ENCODE measurements at places on chromosomes 12 and 14.

- no peak for DNase-seq
These were observed 2.2 kb downstream of the BAZ1A start for GRCh38 chr14:34872822-34873588.

GRCh38 chr14:97311411-97311810 is 514.2 kb downstream of the VRK1 start:
- DNase-seq: no peak

DNA sequence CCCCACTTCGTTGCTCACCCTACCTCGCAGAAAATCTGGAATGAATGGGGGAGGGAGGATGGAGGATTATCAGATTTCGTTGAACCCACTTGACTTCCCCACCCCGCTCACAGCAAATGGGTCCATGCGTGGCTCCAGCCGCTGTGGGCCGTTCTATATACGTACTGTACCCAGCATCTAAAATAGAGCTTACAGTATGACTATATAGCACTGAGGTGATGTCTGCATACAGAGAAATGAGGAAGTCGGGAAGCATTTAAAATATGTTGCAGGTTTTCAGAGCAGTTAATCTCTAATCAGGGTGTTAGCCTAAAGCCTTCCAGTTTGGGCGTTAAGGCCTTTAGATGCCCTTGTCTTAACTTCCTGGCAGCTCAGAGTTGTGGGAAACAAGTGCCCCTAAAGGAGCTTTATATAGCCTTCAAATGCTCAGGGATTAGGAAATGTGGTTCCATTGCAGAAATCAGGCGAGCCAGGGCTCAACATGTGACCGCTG is 1.4 kb downstream of the BICDL1 start:
- peak; percentile 28 for DNase-seq

DNA sequence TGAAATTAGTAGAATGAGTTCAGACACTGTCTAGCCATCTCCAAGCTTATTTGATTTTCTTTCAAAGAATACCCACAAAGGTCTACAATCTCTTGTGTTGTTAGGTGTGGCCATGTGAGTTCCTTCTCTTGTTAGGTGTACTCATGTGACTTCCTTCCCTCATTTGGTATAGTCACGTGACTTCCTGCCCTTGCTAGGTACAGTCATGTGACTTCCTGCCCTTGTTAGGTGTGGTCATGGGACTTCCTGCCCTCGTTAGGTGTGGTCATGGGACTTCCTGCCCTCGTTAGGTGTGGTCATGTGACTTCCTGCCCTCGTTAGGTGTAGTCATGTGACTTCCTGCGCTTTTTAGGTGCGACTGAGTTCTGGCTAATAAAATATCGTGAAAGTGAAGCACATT is 179.6 kb downstream of the TMX1 start:
- DNase-seq: no peak

GRCh38 chr14:91750634-91751198 is 18.8 kb upstream of the CATSPERB start:
- DNase-seq: no peak

GRCh38 chr12:48221645-48222044 is 18.6 kb upstream of the OR10AD1 start:
- no peak for DNase-seq

DNA sequence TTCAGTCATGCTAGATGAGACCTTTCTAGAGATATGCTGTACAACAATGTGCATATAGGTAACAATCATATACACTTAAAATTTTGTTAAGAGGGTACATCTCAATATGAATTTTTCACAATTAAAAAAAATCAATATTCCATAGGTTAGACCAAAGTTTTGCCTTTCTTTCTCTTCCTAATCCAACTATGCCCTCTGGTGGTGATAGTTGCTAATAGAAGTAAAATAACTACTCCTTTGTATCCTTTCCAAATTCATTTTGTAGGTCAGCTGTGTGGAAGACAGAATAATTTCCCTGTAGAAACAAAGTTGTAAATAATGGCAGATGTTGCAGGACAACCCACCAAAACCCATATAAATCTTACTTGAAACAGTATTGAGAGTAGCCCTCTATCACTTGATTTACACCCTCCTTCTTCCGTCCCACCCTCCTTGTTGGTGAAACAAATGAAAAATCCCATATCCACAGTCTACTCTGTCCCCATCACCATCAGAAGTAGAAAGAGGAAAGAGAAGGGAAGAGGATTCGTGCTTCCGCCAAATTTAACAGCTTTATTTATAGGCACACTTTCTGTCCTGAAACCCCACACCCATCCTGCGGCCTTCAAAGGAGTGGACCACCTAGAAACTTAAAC is 34.2 kb upstream of the KICS2 start:
- peak; percentile 72 for DNase-seq

DNA sequence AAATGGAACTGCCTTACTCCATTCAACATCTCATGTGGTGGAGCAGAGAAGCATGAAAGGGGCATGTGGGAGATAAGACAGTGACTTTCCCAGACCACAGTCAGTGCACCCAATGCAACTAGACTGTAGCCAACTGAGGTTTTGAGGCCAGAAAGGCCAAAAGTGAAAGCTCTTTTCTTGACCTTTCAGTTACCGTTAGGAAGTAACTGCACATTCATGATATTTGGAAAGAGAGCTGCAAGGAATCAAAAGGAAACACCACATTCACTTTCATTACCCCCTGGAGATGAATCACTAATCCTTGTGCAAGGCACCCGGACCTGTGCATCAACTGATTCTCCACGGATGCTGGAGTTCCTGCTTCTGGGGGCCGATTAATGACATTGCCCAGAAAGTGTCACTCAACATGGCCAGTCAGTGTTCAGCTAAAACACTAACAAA is 72.9 kb upstream of the ELK3 start:
- no peak for DNase-seq

DNA sequence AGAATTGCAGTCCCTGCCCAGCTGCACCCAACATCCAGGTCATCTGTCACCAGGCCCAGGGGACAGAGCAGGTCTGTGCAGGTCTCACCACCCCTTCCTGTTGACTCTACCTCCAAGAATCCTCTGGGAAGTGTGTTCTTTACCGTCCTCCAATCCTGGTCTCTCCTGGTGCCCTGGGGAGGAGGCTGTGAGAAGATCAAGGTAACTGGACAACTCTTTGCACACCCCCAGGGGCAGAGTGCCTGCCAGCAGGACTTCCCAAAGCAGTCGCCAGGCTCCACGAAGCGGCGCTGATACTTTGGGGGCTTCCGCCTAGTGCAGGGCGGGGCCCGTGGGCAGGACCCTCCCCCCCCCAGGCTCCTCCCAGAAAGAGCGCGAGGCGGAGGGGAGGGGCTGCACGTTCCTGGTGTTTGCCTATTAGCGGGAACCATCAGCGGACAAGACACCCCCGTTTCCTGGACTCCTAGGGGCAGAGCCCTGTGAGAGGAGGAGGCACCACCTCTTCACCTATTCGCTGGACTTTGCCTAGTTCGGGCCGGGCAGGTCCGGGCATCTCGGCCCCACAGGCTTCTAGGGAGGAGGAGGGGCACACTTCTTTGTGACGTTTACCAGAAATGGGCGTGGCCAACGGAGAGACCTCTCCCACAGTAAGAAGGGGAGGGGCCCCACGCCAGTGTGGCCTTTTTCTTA is 918.0 kb downstream of the AACS start:
- peak; percentile 28 for DNase-seq

DNA sequence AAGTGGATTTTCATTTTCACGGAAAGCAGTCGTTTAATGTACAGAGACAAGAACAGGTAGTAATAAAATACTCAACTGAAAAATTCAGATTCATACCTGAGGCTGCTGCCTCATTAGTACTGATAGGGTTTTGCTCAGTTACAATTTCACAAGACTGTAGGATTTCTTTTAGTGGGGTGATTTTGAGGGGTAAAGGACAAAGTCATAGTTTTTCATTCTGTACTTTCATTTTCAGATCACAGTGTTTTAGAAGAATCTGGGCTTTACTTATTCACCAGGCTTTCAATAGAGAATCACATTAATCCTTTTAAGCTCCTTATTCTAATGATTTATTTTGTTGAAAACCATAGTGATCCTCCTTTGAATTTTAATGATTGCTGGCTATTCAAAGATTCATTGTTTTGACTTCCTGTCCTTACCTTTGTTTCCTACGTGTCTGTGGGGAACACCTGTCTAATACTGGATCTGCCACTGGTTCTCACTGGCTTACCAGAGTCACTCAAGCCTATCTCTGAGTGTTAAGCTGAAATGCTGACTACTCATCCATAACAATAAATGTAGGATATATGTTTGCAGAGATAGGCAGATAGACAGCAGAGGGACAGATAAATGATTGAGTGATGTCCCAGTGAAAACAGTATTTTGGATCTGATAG is 243.8 kb upstream of the NPAS3 start:
- DNase-seq: no peak

DNA sequence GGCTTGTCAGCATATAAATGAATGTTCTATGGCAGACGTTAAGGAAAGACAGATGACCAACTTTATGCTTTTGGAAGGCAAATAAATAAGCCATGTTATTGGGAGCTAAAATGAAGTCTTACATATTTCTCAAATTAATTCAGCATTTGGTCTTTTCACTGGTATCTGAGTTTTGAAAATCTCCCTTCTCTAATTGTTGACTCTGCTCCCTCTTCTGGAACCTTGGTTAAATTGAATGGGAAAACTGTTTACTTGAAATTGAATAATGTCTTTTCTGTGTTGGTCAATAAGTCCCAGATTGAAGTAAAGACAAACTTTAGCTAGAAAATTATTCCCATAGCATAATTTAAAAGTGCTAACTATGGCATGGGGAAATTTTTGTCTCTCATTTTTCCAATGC is 38.7 kb downstream of the LGR5 start:
- no peak for DNase-seq

GRCh38 chr14:58732387-58732786 is 94.6 kb downstream of the DACT1 start:
- no peak for DNase-seq

DNA sequence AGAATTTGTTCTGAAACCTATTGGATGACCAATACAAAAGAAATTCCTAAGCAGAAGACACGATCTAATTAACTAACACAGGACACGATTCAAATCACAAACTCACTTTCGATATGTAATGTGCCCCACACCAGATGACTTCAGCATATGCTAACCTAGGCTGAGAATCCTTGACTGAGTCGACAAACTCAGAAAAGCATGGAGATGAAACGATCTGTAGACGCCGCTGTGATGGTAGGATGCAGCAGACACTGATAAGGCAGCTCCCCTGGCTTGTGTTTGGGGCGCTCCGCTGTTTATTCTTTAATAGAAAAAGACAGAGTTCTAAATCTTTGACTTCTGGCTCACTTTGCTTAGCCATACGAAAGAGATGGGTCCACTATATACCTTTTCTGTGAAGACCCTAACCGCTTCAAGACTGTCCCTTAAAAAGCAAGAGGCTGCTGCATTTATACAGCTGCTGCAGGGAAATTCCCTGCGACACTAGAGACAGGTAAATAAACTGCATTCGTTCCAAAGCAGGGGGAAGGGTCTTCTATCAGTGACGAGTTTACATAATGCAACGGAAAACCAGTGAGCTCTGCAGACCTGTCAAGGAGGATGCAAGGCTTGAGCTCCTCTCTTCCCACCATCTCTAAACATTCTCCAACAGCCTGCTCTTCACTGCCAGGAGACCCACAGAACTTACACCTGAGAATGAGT is 929 bp downstream of the CHD8 start:
- no peak for DNase-seq

DNA sequence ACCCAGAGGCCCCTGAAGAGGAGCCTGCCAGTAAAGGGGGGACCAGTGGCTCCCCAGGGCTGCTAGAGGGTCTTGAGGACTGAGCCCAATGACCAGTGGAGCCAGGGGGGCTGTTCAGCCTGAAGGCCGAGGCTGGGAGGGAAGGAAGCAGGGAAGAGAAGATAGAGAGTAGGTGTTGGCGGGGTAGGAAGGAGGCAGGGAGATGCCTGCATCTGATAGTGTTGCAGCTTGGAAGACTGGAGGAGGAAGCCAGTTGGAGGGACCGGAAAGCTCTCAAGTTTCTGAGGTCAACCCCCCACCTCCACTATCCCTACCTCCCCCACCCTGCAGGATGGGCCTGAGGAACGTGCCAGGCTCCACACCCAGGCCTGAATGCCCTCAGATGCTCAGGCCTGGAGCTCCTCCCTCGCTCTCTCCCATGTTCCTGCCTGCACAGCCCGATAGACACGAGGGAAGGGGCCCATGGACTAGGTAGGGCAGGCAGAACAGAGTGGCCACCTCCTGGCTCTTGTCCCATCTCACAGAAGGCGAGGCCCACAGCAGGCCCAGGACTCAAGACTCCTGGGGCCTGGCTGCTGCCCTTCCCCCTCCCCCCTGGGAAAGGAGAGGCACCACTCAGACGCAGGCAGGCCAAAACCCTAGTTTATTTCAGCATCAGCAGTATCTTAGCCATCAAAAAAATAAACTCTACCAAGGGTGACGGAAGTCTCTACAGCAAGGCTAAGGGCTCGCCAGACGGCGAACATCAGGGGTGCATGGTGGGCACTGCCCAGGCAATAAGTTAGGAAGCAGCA is 3.4 kb downstream of the CKB start:
- peak; percentile 88 for DNase-seq

- no peak for DNase-seq
These were observed 77.0 kb upstream of the FOXN3 start for GRCh38 chr14:89493877-89494634.

GRCh38 chr14:40213701-40214100 is 781.5 kb upstream of the FBXO33 start:
- no peak for DNase-seq

GRCh38 chr14:63277591-63278183 is 41.0 kb downstream of the GPHB5 start:
- no peak for DNase-seq

GRCh38 chr12:15631007-15631715 is 158.0 kb downstream of the EPS8 start:
- DNase-seq: peak; percentile 51

DNA sequence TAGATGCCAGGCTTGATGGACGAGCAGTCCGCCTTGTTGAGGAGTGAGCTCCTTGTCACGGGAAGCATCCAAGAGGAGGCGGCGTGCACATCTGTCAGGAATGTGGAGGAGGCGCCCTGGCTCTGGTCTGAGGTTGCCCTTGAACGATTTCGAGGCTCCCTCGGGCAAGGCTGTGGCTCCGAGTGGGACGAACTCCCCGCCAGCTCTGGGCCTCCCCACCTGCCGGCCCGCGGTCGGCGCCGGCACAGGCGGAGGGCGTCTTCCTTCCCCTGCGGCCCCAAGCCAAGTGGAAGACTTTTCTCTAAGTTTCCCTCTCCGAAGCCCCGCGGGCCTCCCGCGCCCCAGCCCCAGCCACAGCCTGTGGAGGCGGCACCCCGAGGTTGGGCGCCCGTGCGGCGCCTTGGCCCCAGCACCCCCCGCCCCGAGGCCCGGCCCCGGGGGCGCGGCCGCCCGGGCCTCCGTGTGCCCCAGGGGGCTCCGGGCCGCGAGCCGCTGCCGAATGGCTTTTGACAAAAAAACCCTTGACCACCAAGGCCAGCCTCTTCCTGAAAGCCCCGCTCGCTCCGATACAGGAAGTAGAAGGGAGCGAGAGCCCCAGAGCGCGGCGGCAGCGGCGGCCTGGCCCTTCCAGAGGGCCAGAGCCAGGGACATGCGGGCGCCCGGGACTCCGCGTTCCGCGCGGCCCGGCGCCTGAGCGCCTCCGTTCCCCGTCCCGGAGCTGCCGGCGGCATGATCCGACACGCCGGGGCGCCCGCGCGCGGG is at the start of gene RIN3:
TSS of gene RIN3 (plus strand) at position 578 of the 762 bp plus-strand sequence. CDS start at position 730, 152 bp downstream.
- peak; percentile 64 for DNase-seq

GRCh38 chr12:117073611-117074010 is 25.6 kb downstream of the TESC start:
- no peak for DNase-seq
